ENCODE measurements at places on chromosomes 16 and 17.

DNA sequence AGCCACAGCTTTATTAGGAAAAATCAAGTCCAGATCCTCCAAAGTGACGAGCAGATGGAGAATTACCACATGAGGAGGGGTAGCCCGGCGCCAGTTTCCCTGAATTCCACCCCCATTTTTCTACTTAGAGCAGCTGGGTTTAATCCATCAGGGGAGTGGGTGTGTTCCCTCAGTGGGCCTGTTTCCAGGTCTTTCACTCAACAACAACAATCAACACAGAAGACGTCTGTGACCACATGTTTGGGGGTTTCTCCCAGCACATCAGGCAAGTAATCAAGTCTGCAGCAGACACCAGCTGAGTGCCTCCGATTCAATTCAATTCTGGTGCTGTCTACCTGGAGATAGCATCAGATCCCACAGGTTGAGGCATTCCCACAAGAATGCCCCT is 6.8 kb downstream of the SLC6A2 start:
- no peak for DNase-seq

- no peak for DNase-seq
Observed at GRCh38 chr17:51441431-51441830, 181.1 kb downstream of the UTP18 start.

GRCh38 chr17:26792486-26792885 is 501.4 kb upstream of the WSB1 start:
- no peak for DNase-seq

GRCh38 chr16:60091529-60091928 is 1357.4 kb upstream of the GOT2 start:
- no peak for DNase-seq

DNA sequence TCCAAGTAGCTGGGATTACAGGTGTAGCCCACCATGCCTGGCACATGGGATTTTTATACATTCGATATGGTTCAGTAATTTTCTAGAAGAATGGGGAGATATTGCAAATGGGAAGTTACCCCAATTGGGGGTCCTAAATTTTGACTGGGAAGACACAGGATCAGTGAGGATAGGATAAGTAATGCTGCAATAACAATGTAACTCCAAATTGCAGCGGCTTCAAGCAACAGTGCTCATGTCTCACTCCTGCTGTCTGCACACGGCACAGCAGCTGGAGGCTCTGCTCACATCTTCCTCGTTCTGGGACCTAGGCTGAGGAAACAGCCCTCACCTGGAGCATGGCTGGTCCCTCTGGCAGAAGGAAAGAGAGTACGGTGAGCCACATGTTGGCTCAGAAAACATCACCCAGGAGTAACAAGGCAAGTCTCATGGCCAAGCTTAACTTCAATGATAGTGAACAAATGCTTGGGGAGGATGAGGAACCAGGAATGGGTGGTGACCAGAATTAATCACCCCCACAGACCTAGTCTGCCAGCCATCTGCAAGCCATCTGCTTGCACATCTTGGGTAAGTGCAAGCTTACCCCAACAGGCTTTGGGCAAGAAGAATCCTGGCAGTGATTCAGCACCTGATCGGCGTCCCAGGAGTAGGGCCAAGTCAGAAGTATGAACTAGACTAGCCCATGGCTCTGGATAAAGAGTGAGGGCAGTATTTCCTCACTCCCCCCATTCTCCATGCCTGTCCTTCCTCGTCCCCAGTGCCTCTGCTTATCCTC is 229.2 kb downstream of the COPRS start:
- DNase-seq: no peak

GRCh38 chr17:27332047-27332393 is 38.1 kb downstream of the WSB1 start:
- no peak for DNase-seq

All from stimulated activated CD4-positive, alpha-beta T cell treated with anti-CD3 and anti-CD28 coated beads, TNF-alpha, amount 100 ng/mL, for 4 hours (primary cell).